ENCODE measurements at places on chromosomes 3 and 15.

GRCh38 chr3:102144063-102144462 lies 290.8 kb upstream of the ZPLD1 start:
- DNase-seq: no peak

- no peak for DNase-seq
Measured at GRCh38 chr3:29705906-29706844, 425.3 kb downstream of the RBMS3 start.

- no peak for DNase-seq
Measured at GRCh38 chr3:34175636-34176176, 377.3 kb downstream of the PDCD6IP start.

DNA sequence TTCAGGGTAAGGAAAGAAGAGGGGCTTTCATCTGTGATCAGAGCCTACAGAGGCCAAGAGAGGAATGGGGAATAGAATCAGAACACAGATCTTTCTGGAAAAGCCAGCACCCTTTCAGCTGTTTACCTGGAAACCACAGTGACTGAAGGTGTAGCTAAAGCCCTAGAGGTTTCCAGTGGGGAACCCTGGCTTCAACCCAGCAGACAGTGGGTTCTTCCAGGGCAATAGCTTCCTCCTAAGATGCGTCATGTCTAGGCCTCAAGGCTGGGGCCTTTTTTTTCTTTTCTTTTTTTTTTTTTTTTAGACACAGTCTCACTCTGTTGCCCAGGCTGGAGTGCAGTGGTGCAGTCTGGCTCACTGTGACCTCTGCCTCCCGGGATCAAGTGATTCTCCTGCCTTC lies 3.1 kb upstream of the CPNE9 start:
- DNase-seq: no peak

GRCh38 chr3:181610973-181611265 lies 100.8 kb upstream of the SOX2 start:
- no peak for DNase-seq
